Activated CD4-positive, alpha-beta T cell treated with anti-CD3 and anti-CD28 coated beads for 36 hours (primary cell): ENCODE measurements at places on chromosomes 3 and 15.

- DNase-seq, result no peak
Observed at GRCh38 chr3:129035360-129036221, 25.0 kb upstream of the GP9 start.

- no peak for DNase-seq
Observed at GRCh38 chr3:171404376-171404967, 55.7 kb downstream of the TNIK start.

- DNase-seq, result no peak
Observed at GRCh38 chr15:78208887-78209645, 25.3 kb downstream of the ACSBG1 start.

DNA sequence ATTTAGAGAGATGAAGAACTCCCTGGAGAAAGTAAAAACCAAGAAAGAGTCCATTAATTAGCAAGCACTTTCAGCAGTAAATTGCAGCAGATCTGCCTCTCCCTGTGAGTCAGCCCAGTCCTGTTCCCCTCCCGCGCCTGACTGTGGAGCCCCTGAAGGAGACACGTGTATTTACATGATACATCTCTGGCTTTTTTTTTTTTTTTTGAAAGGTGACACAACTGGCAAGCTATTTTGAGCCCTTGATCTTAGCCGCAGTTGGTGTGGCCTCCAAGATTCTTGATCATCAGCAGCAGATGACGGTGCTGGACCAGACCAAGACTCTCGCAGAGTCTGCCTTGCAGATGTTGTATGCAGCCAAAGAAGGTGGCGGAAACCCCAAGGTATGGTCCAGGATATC lies 271.8 kb upstream of the TPM1 start:
- DNase-seq, result no peak

GRCh38 chr3:23116081-23116837 lies 86.9 kb upstream of the UBE2E2 start:
- no peak for DNase-seq

GRCh38 chr3:17478673-17479072 lies 263.8 kb downstream of the TBC1D5 start:
- DNase-seq, result no peak

- DNase-seq, result no peak
Observed at GRCh38 chr3:196440041-196440537, 7.9 kb upstream of the UBXN7 start.

- no peak for DNase-seq
Observed at GRCh38 chr3:62638316-62638715, 236.9 kb downstream of the CADPS start.
